ENCODE measurements at places on chromosomes 2 and 18.

- no peak for DNase-seq
Observed at GRCh38 chr2:46135228-46135855, 161.9 kb upstream of the EPAS1 start.

DNA sequence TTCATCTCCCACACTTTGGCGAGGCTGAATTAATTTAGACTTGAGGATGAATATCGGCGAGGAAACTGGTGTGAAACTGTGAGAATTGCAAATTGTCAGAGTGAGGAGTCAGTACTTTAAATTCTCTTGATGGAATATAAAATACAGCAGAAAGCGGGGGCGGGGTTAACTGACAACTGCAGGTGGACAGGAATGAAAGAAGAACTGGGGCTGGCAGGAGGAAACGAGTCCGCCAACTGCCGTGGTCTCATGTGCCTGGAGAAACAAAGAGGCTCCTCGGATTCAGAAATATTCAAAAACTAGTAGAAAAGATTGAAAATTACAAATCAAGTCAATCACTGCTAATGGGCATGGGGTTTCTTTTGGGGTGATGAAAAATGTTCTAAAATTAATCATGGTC lies 44.3 kb downstream of the MOGAT1 start:
- no peak for DNase-seq

- DNase-seq, result no peak
Observed at GRCh38 chr2:217045700-217046475, 186.0 kb upstream of the TNP1 start.

DNA sequence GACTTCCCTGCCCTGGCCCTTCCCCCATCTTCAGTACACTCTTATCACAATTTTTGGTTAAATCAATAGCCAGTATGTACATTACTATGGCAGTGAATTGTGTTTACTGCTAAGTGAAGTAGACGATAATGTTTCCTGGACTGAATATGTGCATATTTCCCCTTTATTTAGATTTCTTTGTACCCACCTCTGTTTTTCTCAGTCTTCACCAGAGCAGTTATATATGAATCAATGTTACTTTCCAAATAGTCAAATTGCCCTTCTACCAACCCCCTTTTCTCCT lies 97.1 kb upstream of the HS6ST1 start:
- DNase-seq, result no peak

DNA sequence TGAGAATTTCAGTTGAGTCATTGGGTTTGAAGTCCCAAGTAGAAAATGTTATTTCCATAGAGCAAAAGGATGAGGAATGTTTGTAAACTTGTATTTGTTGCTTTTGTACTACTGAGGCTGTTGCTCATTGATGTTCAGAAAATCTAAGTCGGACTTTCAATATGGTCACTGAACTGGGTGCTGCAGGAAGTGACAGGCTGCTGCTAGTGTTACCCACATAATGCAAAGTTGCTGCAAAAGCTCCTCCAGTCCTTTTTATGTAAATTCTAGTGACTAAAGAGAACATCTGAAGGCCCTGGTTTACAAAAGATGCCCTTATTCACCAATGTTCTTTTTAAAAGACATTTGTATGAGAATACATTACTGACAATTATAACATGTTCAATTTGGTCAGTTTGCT lies 131.1 kb upstream of the FAM98A start:
- no peak for DNase-seq

GRCh38 chr2:157194097-157194688 lies 63.3 kb upstream of the GALNT5 start:
- no peak for DNase-seq

GRCh38 chr2:203596183-203596582 lies 61.1 kb upstream of the RAPH1 start:
- no peak for DNase-seq

GRCh38 chr2:78423631-78424030 lies 601.9 kb upstream of the REG3G start:
- no peak for DNase-seq

- no peak for DNase-seq
Observed at GRCh38 chr2:215436705-215437565, 1.1 kb upstream of the FN1 start.

DNA sequence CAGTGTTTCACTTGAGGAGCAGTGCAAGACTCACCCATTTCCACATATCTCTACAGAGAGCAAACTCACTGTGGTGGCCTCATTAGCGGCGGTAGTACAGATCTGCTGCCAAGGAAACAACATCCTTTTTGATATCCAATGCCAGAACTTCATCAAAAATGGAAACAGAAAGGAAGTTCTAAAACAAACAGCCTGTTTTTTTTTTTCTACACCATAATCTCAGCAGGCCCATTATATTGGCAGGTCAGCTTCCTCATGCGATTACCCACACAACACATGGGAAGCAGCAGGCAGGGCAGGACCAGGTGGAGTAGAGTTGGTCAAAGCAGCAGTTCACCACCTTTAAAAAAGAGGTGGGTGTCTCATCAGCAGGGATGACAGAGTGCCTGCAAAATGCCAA lies 678.9 kb upstream of the CELF4 start:
- DNase-seq, result no peak

- no peak for DNase-seq
Observed at GRCh38 chr18:66867653-66868052, 263.8 kb upstream of the CDH19 start.

DNA sequence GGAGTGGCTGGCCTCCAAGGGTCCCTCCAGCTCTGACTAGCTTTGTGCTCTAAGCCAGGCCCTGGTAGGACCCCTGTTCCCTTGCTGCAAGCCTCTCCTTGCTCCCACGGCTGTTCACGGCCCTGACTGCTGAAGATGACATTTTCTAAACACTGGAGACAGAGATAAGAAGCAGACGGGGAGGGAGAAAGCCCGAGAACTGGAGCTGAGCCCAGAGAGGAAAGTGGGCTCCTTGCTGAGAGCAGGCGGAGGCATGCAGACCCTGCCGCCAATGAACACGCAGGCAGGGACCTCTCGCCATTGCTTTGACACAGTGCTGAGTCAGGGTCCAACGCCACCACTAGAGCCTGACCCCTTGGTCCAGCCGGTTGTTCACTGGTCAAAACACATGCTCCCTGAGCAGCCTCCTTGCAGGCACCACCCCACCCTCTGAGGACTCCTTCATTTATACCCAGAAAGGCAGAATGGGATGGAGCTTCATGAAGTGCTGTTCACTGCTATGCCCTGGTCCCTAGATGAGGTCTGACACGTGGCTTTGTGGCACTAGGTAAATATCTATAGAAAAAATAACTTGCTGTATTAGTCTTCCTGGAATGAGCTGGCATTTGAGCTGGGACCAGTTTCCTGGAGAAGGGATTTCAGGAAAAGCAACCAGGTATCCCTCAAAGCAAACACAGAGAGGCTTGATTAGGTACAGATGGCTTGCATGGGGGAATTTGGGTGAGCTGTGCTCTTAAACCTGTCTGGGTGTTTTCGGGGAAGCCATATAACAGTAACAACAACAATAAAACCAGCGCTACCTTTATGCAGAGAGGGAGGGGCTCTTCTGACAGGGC lies 65.7 kb downstream of the MCFD2 start:
- no peak for DNase-seq

DNA sequence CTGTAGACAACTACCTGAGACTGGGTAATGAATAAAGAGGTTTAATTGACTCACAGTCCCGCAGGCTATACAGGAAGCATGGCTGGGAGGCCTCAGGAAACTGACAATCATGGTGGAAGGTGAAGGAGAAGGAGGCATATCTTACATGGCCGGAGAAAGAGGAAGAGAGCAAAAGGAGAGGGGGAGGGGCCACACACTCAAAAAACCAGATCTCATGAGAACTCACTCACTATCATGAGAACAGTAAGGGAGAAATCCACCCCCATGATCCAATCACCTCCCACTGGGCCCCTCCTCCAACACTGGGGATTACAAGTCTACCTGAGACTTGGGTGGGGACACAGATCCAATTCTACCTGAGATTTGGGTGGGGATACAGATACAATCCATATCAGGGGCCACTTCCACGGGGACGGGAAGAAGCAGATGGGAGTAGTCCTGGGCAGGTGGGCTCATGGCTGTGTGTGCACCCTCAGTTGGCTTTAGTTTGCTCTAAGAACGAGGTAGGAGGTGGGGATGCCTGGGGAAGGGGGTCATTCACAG lies 9.9 kb downstream of the MAB21L4 start:
- no peak for DNase-seq

DNA sequence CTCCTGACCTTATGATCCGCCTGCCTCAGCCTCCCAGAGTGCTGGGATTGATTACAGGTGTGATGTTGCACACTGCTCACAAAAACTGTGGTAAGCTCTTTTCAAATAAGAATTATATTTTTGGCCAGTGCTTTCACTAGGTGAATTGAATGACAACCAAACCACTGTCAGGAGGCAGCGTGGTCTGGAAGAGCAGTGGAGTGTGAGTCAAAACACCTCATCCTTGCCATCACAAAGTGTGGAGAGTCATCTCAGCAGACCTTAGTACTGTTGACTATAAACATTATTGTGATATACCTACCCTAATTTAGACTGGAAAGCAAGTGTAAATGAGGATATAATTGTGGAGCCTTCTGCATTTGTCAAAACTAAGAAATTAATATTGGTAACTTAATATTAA lies 61.3 kb downstream of the UBE2E3 start:
- no peak for DNase-seq

GRCh38 chr2:196592331-196592910 lies 47.1 kb upstream of the CCDC150 start:
- DNase-seq, result no peak

GRCh38 chr2:8623958-8624591 lies 57.8 kb upstream of the ID2 start:
- DNase-seq, result no peak

- DNase-seq, result no peak
Observed at GRCh38 chr2:197777823-197778407, 7.2 kb downstream of the BOLL start.

DNA sequence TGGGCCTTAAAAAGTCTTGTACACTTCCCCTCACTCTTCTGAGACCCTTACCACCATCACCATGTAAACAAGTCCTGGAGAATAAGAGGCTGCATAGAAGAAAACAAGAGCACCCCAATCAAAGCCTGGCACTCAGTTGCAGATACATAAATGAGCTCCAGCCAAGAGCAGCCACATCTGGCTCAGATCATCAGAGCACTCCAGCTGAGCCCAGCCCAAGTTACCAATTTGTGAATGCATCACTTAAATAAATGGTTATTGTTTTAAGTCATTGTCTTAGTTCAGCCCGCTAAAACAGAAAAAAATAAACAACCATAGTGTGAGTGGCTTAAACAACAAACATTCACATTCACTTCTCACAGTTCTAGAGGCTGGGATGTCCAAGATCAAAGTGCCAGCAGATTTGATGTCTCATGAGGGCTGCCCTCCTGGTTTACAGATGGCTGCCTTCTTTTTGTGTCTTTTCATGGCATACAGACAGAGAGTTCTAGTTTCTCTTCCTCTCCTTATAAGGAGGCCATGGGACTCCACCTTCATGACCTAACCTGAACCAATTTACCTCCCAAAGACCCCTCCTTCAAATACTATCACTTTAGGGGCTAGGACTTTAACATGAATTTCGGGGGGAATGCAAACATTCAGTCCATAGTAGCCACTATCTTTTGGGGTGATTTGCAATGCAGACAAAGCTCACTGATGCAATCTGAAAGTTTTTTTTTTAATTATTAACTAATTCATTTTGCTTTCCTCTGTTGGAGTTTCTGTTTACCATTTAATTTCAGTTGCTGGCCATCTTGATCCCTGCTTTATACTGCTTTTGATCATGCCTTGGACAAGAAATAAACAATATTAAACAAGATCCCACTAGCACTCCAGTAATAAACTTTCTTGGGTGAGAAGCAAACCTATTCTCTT lies 187.5 kb upstream of the ACVR2A start:
- DNase-seq, result no peak

DNA sequence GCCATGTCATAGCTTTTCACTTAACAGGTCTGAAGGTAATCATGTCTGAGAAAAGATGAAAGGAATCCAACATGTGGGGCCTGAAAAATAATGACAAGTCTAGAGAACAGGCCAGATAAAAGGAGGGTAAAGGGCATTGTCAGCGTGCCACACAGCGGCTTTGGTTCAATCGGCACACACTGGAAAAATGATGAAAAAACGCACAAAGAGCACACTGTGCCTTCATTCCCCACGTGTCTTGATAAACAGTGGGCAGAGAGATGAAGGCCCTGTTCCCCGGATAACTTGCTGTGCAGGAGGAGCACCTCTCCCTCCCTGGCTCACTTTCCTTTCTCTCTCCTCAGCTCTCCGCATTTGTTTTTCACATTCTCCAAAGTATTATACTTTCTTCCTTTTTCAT lies 766.3 kb downstream of the TDRD15 start:
- no peak for DNase-seq

- DNase-seq, result no peak
Observed at GRCh38 chr2:182435754-182436153, 8.9 kb upstream of the PDE1A start.

DNA sequence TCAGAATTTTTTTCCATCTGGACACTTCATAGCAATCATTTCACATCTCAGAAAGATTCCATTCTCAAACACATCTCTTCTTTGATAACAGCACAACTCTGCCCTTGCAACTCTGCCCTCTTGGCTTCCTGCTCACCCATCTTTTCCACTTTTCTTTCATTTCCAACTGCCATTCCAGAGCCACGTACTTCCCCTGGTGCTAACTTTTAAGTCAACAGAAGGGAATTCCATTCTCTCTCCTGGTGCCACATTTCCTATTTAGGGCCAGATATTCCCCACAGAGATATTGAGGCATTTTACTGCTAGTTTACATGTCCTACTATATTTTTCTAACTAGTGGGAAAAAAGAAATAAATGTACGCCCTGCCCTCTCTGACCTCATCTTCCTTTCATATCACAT lies 590.2 kb downstream of the ARHGAP15 start:
- DNase-seq, result no peak

DNA sequence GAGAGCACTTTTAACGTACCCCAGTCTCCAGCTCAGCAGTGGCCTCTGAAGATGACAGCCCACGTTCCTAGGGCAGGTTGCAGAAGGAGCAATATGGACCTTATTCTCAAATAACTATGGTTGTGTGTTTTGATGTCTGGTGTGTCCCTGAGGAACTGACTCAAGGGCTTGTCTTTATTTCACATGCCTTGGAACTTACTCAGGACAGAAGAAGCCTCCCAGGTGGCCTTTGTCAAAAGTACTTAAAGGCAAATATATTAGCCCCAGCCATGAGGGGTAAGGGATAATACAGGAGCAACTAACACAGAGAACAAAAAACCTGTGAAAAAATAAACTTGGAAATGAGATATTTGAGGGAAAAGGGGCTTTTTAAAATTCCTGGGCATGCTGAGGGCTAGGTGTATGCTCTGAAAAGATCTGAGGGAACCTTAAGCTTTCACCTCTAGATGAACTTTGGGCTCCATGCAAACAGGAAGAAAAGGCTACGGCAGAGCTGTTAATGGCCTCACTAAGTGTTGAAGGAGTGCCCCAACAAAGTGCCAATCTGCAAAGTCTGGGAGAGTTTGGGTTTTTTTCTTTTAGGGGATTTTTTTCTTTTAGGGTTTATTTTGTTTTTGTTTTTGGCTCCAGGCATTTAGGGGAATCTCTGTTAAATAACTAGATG lies 40.3 kb downstream of the SRBD1 start:
- no peak for DNase-seq

DNA sequence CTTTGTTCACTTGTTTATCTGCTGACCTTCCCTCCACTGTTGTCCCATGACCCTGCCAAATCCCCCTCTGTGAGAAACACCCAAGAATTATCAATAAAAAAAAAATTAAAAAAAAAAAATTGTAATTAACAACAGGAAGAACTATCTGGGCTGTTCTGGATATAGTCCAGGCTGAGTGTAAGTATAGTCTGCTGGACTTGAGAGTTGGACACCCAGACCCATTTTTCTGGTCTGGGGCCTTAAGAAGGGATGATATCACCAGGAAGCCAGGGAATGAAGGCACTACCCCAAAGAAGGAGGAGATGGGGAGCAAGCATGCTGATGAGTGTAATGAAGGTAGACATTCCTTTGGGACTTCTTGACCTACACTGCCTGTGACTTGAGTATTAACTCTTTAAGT lies 72.1 kb upstream of the ZFP36L2 start:
- DNase-seq, result no peak

All from cortex of kidney (tissue), 1 donor.